ENCODE measurements at places on chromosomes 1 and 21.
A peak's percentile ranks its signal among the peaks of the same experiment; 100 is the strongest.

DNA sequence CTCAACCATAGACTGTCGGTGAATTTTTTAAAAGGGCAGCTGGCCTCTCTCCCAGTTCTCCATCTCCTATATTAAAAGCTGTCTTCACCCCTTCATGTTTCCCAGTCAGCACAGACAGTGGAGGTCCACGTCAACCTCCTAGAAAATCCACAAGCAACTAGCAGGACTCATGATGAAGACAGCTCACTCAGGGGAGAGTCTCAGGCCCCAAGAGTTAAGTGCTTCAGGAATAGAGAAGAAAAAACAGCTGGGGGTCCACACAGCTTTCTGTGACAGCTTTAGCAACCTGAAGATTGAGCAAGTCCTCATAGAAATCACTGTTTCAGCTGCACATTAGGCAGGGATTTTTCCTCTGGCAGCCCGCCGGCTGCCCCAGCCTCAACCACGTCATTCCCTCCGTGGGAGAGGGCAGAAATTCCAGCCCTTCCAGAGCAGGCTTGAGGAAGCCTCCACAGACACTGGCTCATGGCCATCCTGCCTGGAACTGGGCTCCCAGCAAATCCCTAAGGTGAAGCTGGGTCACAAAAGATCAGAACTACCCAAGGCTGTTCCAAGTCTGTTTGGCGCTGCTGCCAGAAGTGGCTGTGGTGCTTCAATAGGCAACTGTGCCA lies 15.2 kb downstream of the GPR161 start:
- peak; percentile 92 for DNase-seq

DNA sequence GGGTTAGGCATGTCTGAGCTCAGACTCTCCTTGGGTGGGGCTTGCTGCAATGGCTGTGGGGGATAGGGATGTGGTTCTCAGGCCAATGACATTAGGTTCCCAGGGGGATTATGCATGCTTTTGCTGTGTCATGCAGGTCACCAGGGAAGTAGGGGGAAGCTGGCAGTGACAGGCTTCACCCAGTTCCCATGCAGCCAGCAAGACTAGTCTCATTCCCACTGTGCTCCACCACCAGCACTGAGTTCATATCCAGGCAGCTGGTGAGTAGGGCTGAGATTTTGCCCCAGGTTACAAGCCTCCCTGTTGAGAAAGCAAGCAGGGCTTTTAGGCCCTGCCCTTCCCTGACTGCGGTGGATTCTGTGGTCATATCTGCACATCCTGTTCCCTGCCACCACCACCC lies 32.1 kb upstream of the PLA2G5 start:
- DNase-seq: peak; percentile 17

DNA sequence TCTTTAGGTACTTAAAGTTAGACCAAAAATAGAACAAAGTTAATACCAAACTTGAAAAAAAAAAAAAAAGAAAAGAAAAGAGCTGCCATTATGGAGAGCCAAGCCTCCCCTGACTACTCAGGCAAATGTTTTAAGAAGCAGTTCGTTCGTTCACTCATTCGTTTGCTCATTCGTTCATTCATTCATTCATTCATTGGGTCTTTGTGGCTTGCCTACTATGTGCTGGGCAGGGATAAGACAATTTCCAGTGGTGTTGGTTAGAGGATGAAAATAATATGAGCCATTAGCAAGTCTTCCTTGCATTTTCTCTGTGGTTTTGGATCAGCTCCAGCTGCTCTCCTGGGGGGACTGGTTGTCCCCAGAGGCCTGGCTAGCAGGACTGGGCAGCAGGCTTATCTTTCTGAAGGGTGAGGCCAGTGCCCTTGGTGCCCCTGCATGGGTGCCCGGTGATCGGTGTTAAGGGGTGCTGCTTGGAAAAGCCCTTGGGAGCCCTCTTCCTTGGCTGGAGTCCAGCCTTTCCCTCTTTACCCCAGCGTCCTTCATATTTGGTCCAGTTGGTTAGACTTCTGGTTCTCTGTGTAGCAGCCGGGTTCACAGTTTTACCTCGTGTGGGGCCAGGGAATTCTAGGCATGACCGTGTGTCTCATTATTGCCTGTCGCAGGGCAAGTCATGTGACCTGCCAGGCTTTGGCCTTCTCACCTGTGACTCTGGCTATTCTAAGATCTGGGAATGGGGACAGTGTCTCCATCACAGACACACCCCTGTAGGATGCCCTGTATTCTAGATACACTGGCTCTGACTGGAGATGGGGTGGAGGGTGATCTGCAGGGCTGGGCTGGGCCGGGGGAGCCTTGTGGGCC lies 32.8 kb downstream of the LHX4 start:
- DNase-seq: no peak

- DNase-seq: peak; percentile 48
Observed at GRCh38 chr1:100265562-100265930, 470 bp upstream of the RTCA start.

- peak; percentile 44 for DNase-seq
Observed at GRCh38 chr1:61591351-61591750, 133.6 kb downstream of the TM2D1 start.

GRCh38 chr1:235024711-235025421 lies 103.8 kb downstream of the TOMM20 start:
- DNase-seq: no peak

All from AG10803 (cell line).